Prostate gland (tissue), 2 donors: ENCODE measurements at places on chromosomes 12 and 14. TPM values are rescaled to one million over a fixed set of nuclear protein-coding genes. Genes with fewer than 3 reads are reported as not detected.

Gene NINJ2
- total RNA-seq, result 17.3 TPM

Gene GSG1
- not detected for total RNA-seq

Gene SLCO1C1
- total RNA-seq, result 0.23 TPM

Gene ANKS1B
- total RNA-seq, result 13.0 TPM

Gene DNAJC22
- total RNA-seq, result 0.23 TPM

Gene CCDC196
- total RNA-seq, result 2.6 TPM

Gene INSM2
- total RNA-seq, result not detected

Gene ACTR6
- total RNA-seq, result 10.3 TPM

Gene MRPL42
- 64.9 TPM for total RNA-seq

Gene JAG2
- total RNA-seq, result 26.8 TPM

Gene GLIPR1L1
- total RNA-seq, result 1.0 TPM

Gene DNAH10
- total RNA-seq, result 0.68 TPM

Gene MAP3K9
- 5.3 TPM for total RNA-seq

Gene HOXC4
- total RNA-seq, result 0.62 TPM

Gene TMEM117
- total RNA-seq, result 26.5 TPM

Gene CABP1
- total RNA-seq, result 0.23 TPM

DNA sequence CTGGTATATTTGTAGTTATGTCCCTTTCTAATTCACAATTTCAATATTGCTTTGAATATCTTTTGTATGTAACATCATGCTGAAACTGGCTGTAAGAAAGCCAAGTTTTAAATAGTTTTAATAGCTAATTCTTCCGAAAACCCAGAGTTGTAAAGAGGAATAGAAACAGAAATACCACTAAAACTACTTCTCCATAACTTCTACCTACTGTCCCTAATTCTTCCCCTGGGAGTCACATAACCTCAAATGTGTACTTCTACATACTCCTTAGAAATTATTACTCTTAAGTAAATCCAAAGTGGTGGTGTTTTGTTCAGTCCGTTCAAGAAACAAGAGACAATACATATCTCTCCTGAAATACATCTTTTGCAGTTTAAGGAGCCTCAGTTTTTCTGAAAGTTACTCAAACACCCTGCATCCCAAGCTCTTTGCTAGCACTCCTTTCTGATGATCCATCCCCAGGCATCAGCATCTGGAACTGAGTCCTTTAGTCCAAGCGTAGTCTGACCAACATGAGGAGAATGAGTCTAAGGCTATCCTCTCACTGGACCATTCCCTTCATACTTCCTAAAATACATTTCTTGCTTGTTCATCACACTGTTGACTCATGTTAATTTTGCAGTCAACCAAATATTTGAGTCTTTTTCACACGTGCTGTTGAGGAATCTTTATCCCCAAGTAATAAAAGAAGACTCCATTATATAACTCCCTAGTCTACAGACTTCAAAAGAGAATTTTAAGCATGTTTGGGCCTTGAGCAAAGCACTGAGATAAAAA, 214.3 kb upstream of the NUDT4 start:
- H3K27me3 ChIP-seq, result no peaks in the 10 kb centered on the region
- no peak overlapping the region for H3K27ac ChIP-seq
- H3K4me3 ChIP-seq, result no peak overlapping the region

- DNase-seq, result no peak
- no peaks in the 10 kb centered on the region for H3K4me1 ChIP-seq
- H3K27me3 ChIP-seq, result no peaks in the 10 kb centered on the region
Observed at GRCh38 chr14:93714605-93715004, 73.7 kb downstream of the PRIMA1 start.

GRCh38 chr14:62759796-62760195, 285.5 kb downstream of the KCNH5 start:
- H3K36me3 ChIP-seq, result no peaks in the 10 kb centered on the region
- no peaks in the 10 kb centered on the region for H3K4me1 ChIP-seq
- H3K4me3 ChIP-seq, result no peak overlapping the region
- H3K27ac ChIP-seq, result no peak overlapping the region
- no peak for DNase-seq
- H3K27me3 ChIP-seq, result no peaks in the 10 kb centered on the region

- H3K27ac ChIP-seq, result no peak overlapping the region
- no peak overlapping the region for H3K4me3 ChIP-seq
- no peaks in the 10 kb centered on the region for H3K4me1 ChIP-seq
Observed at GRCh38 chr14:39015964-39016577, 87.0 kb downstream of the SEC23A start.

- no peak overlapping the region for H3K27ac ChIP-seq
- H3K36me3 ChIP-seq, result no peaks in the 10 kb centered on the region
- DNase-seq, result no peak
- H3K27me3 ChIP-seq, result no peaks in the 10 kb centered on the region
Observed at GRCh38 chr12:48279101-48279500, 71.6 kb downstream of the ZNF641 start.

DNA sequence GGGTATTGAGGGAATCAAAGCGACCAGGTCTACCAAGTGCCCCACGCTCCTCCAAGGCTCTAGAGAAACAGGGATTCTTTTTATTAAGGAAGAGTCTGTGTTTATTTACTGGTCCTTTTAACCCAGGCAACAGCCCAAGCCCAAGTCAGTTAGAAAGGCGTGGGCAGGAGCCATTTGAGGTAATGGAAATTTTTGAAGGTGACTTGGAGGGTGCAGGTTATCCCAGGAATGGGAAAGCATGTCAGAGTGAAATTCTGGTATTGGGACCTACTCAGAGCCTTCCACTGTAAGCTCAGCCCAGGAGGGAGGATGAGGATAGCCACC, 2.9 kb downstream of the SLC6A12 start:
- H3K27me3 ChIP-seq, result no peaks in the 10 kb centered on the region
- no peak for DNase-seq
- no peaks in the 10 kb centered on the region for H3K36me3 ChIP-seq
- H3K4me1 ChIP-seq, result no peaks in the 10 kb centered on the region
- H3K4me3 ChIP-seq, result no peak overlapping the region

- H3K27me3 ChIP-seq, result no peaks in the 10 kb centered on the region
- no peaks in the 10 kb centered on the region for H3K4me1 ChIP-seq
- no peak overlapping the region for H3K4me3 ChIP-seq
- H3K27ac ChIP-seq, result no peak overlapping the region
- no peak for DNase-seq
Observed at GRCh38 chr12:19245666-19246065, 116.1 kb downstream of the PLEKHA5 start.

DNA sequence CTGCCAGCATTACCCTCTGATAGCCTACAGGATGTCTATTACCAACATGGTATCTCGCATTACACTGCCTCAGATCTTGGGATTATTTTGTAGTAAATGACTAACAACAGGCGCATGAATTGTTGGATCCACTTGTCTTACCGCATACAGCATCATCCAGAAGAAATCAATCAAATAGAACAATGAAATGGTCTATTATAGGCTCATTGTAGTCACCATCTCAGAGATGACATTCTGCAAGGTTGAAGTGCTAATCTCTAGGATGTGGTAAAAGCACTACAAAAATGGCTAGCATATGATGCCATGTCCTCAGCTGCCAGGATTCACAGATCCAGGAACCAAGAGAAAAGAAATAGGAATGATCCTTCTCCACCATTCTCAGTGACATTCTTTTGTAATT, 52.0 kb downstream of the WASHC3 start:
- no peak overlapping the region for H3K27ac ChIP-seq
- H3K4me3 ChIP-seq, result no peak overlapping the region
- no peaks in the 10 kb centered on the region for H3K4me1 ChIP-seq
- H3K27me3 ChIP-seq, result no peaks in the 10 kb centered on the region
- no peaks in the 10 kb centered on the region for H3K36me3 ChIP-seq

DNA sequence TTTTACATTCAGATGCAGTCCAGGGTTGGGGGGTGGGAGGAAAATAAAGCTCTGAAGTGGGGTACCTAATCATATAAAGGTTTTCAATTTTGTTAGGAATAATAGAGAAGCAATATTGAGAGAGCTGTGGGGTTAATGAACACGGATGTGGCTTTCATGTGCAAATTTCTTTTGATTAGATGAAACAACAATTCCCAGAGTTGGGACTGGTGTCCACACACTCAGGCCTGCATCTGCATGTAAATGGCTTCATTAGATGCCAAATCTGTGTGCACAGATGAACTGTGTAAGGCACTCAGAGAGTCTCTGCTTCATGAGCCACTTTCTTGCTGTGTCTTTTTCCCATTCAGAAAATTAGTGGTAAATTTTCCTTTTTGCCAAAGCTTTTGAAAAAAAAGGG, 377.1 kb upstream of the NOVA1 start:
- H3K27me3 ChIP-seq, result no peaks in the 10 kb centered on the region
- H3K27ac ChIP-seq, result no peak overlapping the region
- H3K36me3 ChIP-seq, result no peaks in the 10 kb centered on the region
- no peak overlapping the region for H3K4me3 ChIP-seq
- DNase-seq, result no peak

DNA sequence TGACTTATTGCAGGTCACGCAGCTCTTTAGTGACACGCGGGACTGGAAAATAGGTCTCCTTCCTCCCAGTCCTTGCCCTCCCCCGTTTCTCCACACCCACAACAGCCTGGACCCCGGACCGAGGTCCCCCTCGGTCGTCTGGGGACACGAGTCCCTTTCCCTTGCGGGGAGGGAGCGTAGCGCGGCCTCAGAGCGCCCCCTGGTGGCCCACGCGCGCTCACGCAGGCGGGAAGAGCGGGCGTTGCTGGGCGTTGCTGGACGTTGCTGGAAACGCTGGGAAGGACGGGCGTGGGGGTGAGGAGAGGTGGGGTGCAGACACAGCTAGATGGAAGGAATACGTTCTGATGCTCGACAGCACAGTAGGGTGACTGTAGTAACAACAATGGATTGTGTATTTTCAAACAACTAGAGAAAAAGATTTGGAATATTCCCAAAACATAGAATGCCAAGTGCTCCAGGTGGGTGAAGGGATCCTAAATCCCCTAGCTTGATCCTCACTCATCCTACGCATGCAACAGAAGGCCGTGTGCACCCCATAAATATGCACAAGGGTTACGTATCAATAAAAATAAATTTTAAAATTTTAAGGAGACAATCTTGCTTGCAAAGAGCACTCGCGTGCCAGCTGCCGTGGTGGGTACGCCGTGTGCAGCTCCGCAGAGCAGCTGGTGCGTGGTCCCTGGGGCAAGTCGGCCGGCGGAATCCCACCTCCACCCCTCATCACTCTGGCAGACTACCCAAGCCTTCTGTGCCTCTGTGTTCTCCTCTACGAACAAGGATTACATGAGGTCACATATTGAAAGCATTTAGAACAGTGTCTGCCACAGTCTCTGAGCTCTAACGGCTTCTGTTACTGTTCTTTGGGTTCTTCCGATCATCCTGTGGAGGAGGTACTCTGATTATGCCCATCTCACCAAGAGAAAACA, 87.4 kb downstream of the B4GALNT3 start:
- H3K4me3 ChIP-seq, result no peak overlapping the region
- no peak for DNase-seq
- no peaks in the 10 kb centered on the region for H3K27me3 ChIP-seq
- no peaks in the 10 kb centered on the region for H3K4me1 ChIP-seq

GRCh38 chr14:51855234-51855633, 5.2 kb upstream of the GNG2 start:
- H3K27ac ChIP-seq, result no peak overlapping the region
- H3K36me3 ChIP-seq, result no peaks in the 10 kb centered on the region
- DNase-seq, result no peak
- no peaks in the 10 kb centered on the region for H3K27me3 ChIP-seq

DNA sequence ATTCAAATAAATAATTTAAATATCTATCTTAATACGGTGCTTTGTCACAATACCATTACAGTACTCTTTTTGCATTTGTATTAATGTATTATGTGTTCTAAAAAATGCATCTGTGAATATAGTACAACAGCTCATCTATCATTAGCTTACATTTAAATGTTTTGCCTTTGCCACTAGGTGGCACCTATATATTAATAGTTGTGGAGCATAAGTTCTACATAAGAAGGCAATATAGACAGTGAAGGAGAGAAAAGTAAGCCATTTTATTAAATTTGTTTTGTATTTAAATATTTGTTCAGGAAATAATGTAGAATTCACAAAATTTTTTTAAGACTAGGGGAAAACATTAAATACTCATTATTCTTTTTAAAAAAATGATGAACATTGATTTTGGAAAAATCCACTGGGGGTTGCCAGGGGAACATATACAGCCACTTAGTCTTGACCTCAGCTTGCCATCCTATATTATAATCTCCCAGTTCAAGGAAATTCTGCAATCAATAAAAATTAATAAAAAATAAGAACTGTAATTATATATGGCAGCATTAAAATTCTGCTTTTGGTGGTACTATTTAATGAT, 9.8 kb downstream of the CCER1 start:
- no peaks in the 10 kb centered on the region for H3K27me3 ChIP-seq
- H3K27ac ChIP-seq, result no peak overlapping the region
- no peak overlapping the region for H3K4me3 ChIP-seq
- no peaks in the 10 kb centered on the region for H3K4me1 ChIP-seq

- no peaks in the 10 kb centered on the region for H3K4me1 ChIP-seq
- no peak overlapping the region for H3K27ac ChIP-seq
- no peaks in the 10 kb centered on the region for H3K36me3 ChIP-seq
- DNase-seq, result no peak
- H3K4me3 ChIP-seq, result no peak overlapping the region
Observed at GRCh38 chr12:75655315-75655806, 144.0 kb upstream of the KRR1 start.

DNA sequence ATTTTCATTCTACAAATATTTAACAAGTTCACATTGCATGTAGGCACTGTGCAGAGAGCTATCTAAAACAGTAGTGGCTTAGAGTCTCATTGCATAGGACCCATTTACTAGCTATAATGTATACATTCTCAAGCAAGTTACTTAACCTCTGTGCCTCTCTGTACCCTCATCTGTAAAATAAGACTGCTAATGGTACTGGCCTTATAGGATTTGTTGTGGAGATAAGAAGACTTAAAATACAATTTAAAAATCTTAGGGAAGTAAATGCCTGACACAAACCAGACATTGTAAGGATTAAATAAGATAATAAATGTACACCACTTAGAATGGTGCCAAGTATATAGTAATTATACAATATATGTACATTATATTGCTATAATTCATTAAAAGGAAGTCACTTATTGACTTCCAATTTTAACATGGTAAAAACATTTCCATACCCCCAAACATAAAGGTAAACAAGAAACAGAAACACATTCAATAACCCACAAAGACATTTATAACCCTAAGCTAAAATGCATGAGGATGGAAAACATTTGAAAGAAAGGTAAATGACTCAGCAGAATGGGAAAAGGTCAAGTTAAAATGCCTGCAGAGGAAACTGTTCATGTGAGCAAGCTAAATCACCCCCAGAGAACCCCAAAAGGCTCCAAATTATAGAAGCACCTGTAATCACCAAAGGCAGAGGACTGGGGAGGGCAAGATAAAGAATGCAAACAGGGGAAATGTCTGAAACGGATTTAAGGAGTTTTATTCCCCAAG, 30.8 kb downstream of the RPS6KA5 start:
- no peak for DNase-seq
- no peaks in the 10 kb centered on the region for H3K27me3 ChIP-seq
- no peak overlapping the region for H3K27ac ChIP-seq
- no peaks in the 10 kb centered on the region for H3K36me3 ChIP-seq
- H3K4me3 ChIP-seq, result no peak overlapping the region

- no peak for DNase-seq
- H3K4me1 ChIP-seq, result no peaks in the 10 kb centered on the region
- H3K27ac ChIP-seq, result no peak overlapping the region
- H3K36me3 ChIP-seq, result no peaks in the 10 kb centered on the region
- no peaks in the 10 kb centered on the region for H3K27me3 ChIP-seq
- no peak overlapping the region for H3K4me3 ChIP-seq
Observed at GRCh38 chr14:63938198-63939005, 85.6 kb downstream of the SYNE2 start.
